CD4-positive, alpha-beta T cell (primary cell): ENCODE measurements at places on chromosomes 6 and 20.
A peak's percentile ranks its signal among the peaks of the same experiment; 100 is the strongest.

GRCh38 chr6:122322824-122323223 is 76.6 kb upstream of the HSF2 start:
- no peaks in the 10 kb centered on the region for H3K27me3 ChIP-seq
- peak overlapping the region; percentile 49 for H3K4me3 ChIP-seq
- no peaks in the 10 kb centered on the region for H3K36me3 ChIP-seq
- no peak overlapping the region for H3K27ac ChIP-seq

DNA sequence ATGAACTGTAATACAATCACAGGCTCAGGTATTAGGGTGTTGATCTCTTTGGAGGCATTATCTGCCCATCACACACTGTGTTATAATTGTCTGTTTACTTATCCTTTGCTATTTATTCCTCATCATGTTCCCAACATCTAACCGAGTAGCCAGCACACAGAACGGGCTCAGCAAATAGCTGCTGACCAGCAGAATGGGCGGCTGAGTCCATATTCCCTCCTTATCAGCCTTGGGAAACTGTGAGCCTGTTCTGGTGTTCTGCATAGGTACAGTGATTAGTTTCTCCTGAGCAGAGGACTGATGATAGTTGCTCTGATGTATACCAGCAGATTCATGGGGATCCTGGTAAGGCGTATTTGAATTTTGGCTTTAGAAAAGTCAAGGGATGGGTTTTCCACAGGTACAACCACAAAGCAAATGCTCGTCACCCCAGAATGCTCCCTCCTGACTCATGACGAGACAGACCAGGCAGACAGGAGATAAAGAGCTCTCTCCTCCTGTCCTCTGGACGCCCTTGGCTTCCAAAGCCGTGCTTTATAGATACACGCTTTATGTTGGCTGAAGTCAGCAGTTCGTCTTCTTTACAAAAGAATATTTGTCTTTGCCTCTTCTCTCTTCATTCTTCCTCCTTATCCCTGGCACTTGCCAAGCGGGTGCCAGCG is 166.7 kb downstream of the TTLL2 start:
- peaks cover 13% of the 10 kb centered on the region for H3K27me3 ChIP-seq
- no peak overlapping the region for H3K27ac ChIP-seq
- H3K4me3 ChIP-seq, result no peak overlapping the region

GRCh38 chr20:60752741-60753420 is 499.2 kb upstream of the CDH4 start:
- no peak overlapping the region for H3K27ac ChIP-seq
- no peaks in the 10 kb centered on the region for H3K36me3 ChIP-seq
- no peaks in the 10 kb centered on the region for H3K4me1 ChIP-seq
- no peak for DNase-seq
- H3K4me3 ChIP-seq, result no peak overlapping the region
- H3K27me3 ChIP-seq, result no peaks in the 10 kb centered on the region

- H3K36me3 ChIP-seq, result no peaks in the 10 kb centered on the region
- H3K27me3 ChIP-seq, result no peaks in the 10 kb centered on the region
- DNase-seq, result no peak
- no peak overlapping the region for H3K27ac ChIP-seq
- H3K4me1 ChIP-seq, result no peaks in the 10 kb centered on the region
- no peak overlapping the region for H3K4me3 ChIP-seq
Observed at GRCh38 chr6:130944486-130944885, 117.3 kb downstream of the SMLR1 start.

DNA sequence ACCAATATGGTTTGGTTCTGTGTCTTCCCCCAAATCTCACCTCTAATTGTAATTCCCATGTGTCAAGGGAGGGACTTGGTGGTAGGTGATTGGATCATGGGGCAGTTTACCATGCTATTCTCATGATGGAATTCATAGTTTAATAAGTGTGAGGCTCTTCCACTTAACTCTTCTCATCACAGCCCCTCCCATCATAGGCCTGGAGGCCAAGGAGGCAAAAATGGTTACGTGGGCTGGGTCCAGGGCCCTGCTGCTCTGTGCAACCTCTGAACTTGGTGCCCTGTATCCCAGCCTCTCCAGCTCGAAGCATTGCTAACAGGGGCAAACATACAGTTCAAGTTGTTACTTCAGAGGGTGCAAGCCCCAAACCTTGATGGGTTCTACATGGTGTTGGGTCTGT is 232.7 kb downstream of the ADGRG6 start:
- H3K36me3 ChIP-seq, result no peaks in the 10 kb centered on the region
- no peak overlapping the region for H3K4me3 ChIP-seq
- no peaks in the 10 kb centered on the region for H3K27me3 ChIP-seq
- H3K4me1 ChIP-seq, result no peaks in the 10 kb centered on the region
- DNase-seq, result no peak
- H3K27ac ChIP-seq, result no peak overlapping the region

- H3K36me3 ChIP-seq, result peaks cover 45% of the 10 kb centered on the region
- H3K4me3 ChIP-seq, result no peak overlapping the region
- no peaks in the 10 kb centered on the region for H3K27me3 ChIP-seq
Observed at GRCh38 chr6:116580198-116580597, 8.9 kb downstream of the RWDD1 start.

DNA sequence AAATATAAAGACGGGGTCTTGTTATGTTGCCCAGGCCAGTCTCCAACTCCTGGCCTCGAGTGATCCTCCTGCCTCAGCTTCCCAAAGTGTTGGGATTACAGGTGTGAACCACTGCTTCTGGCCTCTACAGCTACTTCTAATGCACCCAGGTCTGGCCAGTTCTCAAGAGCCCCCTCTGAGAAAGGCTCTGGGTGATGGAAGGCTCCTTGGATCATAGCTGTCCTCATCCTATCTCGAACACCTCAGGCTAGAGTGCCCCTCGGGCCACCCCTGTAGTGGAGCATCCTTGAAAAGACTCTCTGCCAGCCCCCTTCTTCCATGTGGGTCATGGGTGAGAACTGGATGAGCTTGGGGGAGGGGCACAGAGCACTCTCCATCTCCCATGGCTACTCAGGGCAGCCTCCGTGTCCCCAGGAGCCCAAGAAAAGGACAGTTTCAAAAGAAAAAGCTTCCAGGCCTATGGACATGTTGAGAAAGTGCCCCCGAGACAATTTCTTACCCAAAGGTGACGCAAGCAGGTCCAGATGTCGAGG is 714 bp upstream of the MYLK2 start:
- H3K27ac ChIP-seq, result no peak overlapping the region

DNA sequence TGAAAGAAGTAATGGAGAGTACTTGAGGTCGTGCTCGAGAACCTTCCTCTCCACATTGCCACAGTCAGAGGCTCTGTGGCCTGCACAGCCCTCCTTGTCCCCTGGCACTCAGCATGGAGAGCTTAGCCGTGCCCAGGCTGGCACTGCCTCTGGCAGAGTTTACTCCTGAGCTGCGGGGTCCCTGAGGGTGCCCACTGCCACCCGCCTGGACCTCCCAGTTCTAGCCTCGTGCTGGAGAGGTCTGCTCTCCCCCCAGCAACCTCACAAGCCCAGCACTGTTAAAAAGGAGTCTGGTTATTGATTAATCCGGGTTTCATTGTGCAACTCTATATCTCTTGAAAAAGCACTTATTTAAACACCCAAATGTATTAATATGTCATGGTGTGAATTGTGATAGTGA is 226.8 kb downstream of the TMEM242 start:
- peaks cover 10% of the 10 kb centered on the region for H3K36me3 ChIP-seq
- H3K27me3 ChIP-seq, result no peaks in the 10 kb centered on the region
- peaks cover 24% of the 10 kb centered on the region for H3K4me1 ChIP-seq

GRCh38 chr6:45728674-45729073 is 287.0 kb downstream of the CLIC5 start:
- no peaks in the 10 kb centered on the region for H3K4me1 ChIP-seq
- no peaks in the 10 kb centered on the region for H3K36me3 ChIP-seq
- H3K27ac ChIP-seq, result no peak overlapping the region
- H3K27me3 ChIP-seq, result no peaks in the 10 kb centered on the region

DNA sequence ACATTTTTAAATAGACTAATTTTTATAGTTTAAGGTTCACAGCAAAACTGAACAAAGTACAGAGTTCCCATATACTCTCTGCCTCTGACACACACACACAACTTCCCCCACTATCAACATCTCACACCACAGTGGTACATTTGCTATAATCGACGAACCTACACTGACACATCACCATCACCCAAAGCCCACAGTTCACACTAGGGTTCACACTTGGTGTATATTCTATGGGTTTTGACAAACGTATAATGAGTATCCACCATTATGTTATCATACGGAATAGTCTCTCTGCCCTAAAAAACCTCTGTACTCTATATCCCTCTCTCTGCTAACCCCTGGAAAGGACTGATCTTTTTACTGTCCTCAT is 15.6 kb downstream of the TMEM30A start:
- no peak overlapping the region for H3K27ac ChIP-seq
- H3K36me3 ChIP-seq, result peaks cover 13% of the 10 kb centered on the region
- H3K4me1 ChIP-seq, result no peaks in the 10 kb centered on the region
- no peak overlapping the region for H3K4me3 ChIP-seq
- H3K27me3 ChIP-seq, result no peaks in the 10 kb centered on the region

DNA sequence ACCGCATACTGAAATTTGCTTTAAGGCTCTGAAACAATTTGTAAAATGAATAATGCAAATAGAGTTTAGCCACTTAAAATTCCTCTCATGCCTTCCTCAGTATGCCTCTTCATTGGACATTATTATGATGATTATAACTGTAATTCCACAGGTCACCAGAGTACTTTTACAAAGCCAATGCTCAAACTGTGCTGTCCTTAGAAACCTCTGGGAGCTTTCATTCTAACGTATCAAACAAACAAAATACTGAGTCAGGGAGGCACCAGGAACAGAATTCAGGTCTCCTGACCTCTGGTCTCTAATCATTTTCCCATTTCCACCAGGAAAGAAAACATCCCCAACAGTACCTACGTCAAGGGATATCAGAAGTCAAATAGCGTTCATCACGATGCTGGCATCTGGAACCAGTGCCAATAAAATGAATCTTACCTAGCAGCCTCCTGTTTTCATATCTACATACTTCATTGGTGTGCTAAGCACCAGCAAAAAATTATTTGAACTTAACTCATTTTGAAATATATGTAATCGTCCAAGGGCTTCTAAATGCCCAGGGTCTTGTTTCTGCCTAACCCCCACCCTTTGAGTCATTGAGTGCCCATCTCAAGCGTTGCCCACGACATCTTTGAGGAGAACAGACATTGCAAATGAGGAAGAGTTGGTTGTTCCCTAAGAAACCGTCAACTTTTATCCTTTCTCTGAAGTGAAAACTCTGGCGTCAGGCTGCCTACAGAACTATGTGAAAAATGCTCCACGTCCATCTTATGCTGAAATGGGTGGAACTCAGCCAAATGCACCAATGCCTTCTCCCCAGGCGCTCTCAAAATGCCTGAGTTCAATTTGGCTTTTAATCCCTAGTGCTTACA is 37.9 kb downstream of the NEDD9 start:
- H3K4me3 ChIP-seq, result no peak overlapping the region
- H3K4me1 ChIP-seq, result peaks cover 9% of the 10 kb centered on the region
- H3K27me3 ChIP-seq, result no peaks in the 10 kb centered on the region

DNA sequence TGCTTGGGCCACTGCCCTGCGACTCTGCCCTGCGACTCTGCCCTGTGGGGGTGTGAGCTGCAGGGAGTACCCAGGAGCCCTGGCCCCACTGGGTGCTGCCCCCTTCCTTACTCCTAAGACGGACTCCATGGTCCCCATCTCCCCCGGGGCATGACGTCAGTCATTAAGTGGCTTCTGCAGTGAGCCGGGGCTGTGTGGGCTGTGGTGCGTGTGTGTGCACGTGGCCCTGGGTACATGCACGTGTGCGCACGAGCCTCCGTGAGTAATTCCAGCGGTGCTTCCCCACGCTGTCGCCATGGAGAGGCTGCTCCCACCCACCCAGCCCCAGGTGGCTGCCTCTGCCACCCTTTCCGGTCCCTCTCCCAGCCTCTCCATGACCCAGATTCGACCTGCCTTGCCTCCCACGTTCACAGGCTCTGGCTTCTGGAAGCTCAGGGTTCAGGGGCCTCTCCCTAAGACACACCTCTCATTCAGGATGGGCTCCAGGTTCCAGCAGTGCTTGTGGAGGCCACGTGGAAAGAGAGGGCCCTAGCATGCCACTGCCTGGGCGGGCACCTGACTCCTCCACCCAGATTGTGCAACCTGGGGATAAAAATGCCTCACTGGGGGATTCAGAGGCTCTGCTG is 88.3 kb downstream of the DLGAP4 start:
- H3K4me1 ChIP-seq, result no peaks in the 10 kb centered on the region
- H3K27ac ChIP-seq, result no peak overlapping the region
- no peaks in the 10 kb centered on the region for H3K36me3 ChIP-seq
- no peaks in the 10 kb centered on the region for H3K27me3 ChIP-seq
- no peak overlapping the region for H3K4me3 ChIP-seq

GRCh38 chr6:105402090-105402938 is 568 bp downstream of the PREP start:
- peaks cover 46% of the 10 kb centered on the region for H3K4me1 ChIP-seq
- no peak overlapping the region for H3K27ac ChIP-seq
- H3K27me3 ChIP-seq, result no peaks in the 10 kb centered on the region
- H3K4me3 ChIP-seq, result peak overlapping the region; percentile 81
- peak; percentile 10 for DNase-seq

GRCh38 chr20:21435576-21435975 is 38.2 kb upstream of the NKX2-4 start:
- H3K4me1 ChIP-seq, result no peaks in the 10 kb centered on the region
- peaks cover 4% of the 10 kb centered on the region for H3K27me3 ChIP-seq
- DNase-seq, result no peak

GRCh38 chr6:11036977-11037430 is 7.1 kb downstream of the ELOVL2 start:
- no peaks in the 10 kb centered on the region for H3K4me1 ChIP-seq
- DNase-seq, result no peak
- H3K36me3 ChIP-seq, result no peaks in the 10 kb centered on the region
- H3K27ac ChIP-seq, result no peak overlapping the region

DNA sequence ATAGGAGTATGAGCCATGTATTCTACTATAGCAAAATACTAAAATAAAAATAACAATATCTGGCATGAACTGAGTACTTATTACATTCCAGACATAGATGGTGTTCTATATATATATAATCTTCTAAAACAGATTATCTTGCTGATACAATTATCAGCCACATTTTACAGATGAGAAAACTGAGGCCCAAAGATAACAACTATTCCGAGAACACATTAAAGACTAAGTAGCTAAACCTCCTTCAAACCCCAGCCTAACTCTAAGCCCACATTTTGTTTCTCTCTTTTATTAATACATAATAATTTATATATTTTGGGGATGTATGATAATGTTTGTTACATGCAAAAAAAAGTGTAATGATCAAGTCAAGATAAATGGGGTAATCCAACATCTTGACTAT is 98.7 kb upstream of the RUNX2 start:
- H3K4me1 ChIP-seq, result no peaks in the 10 kb centered on the region
- H3K27ac ChIP-seq, result no peak overlapping the region
- H3K4me3 ChIP-seq, result no peak overlapping the region
- DNase-seq, result no peak
- H3K36me3 ChIP-seq, result no peaks in the 10 kb centered on the region
- no peaks in the 10 kb centered on the region for H3K27me3 ChIP-seq
